ENCODE measurements at places on chromosomes 1 and 21.
A peak's percentile ranks its signal among the peaks of the same experiment; 100 is the strongest.

DNA sequence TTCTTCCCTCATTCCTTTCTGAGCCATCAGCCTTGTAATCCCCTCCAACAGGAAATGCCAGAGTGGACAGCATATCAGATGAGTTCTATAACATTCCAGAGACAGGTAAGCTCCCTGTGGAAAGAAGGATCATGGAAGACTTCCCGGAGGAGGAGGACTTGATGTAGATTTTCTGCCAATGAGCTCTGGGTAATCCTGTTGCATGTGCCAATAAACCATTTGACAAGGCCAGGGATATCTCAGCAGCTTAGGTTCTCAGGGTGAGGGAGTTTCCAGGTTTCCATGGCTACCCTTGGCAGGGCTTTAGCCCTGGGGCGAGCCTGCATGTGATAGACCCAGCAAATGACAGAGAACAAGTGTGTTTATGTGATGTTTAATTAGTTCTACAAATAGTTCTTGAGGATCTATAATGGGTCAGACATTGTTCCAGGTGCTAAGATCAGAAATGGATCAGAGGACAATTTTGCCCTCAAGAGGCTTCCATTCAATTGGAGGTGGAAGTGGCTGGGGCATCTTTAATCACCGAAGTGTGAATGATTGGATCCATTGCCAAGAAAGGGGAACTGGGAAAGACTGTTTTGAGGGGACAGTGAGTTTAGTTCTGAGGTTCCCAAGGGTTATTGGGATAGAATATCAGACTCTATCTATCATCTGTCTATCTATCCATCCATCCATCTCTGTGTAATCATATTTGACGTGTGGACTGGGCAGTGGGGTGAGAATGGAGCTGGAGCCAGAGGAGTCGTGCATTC is 6.9 kb downstream of the PLA2G5 start:
- no peak for DNase-seq

DNA sequence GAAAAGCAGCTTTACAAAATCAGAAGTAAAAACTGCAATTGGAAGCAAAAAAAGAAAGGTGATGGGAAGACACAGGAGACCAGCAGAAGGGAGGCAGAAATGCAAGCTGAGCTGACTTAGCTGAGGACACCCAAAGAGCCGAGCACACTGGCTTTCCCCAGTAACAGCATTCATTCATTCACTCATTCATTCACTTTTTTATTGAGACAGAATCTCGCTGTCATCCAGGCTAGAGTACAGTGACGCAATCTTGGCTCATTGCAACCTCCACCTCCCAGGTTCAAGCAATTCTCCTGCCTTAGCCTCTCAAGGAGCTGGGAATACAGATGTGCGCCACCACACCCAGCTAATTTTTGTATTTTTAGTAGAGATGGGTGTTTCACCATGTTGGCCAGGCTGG is 8.2 kb downstream of the ANGPTL7 start:
- DNase-seq, result no peak

GRCh38 chr1:231626535-231626950 is at the start of gene DISC1:
DISC1 (plus strand) TSS chr1:231626790; CDS start chr1:231626868, 78 bp downstream.
- DNase-seq, result peak; percentile 88

GRCh38 chr1:20166051-20166450 is 19.8 kb upstream of the UBXN10 start:
- DNase-seq, result no peak

GRCh38 chr21:42864815-42865775 is 14.2 kb downstream of the WDR4 start:
- no peak for DNase-seq

Data from HCEC 1CT (cell line).